ENCODE measurements at places on chromosomes 13 and 19.

- DNase-seq = no peak
Observed at GRCh38 chr13:110350509-110350908, 43.4 kb downstream of the COL4A2 start.

- DNase-seq = no peak
Observed at GRCh38 chr19:32197896-32198882, 147.2 kb upstream of the ZNF507 start.

GRCh38 chr19:34669305-34669704 is 7.7 kb downstream of the SCGB2B2 start:
- no peak for DNase-seq

GRCh38 chr13:49040872-49041271 is 65.2 kb downstream of the FNDC3A start:
- no peak for DNase-seq

- no peak for DNase-seq
Observed at GRCh38 chr19:56117376-56117884, 3.7 kb downstream of the ZNF787 start.

- DNase-seq = no peak
Observed at GRCh38 chr13:81021284-81021840, 680.4 kb upstream of the SPRY2 start.

DNA sequence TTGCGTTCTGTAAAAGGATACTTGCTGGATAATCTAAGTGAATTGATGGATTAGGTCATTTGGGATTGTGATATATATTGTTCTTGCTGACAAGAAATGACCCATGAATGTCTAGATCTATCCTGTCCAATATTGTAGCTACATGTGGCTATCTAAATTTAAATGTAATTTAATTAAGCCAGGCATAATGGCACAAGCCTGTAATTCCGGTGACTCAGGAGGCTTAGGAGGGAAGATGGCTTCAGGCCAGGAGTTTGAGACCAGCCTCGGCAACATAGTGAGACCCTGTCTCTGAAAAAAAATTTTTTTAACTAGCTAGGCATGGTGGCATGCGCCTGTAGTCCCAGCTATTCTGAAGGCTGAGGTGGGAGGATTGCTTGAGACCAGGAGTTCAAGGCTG is 39.3 kb upstream of the AKAP11 start:
- DNase-seq = no peak

DNA sequence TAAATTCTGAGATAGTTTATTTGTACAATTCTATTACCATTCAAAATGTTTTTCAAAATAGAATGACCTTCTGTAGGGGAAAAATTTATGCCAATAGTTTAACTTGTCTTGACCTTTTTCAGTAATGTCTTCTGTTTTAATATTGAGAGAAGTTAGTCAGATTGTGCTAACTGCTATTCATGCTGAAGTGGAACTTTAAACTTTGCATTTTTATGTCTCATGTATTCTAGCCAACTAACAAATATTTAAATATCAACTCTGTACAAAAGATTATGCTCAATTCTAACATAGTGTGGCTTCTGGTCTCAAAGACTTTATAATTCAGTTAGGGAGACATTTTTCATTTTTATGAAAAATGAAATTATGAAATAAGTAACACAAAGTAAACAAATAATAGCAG is 94.2 kb downstream of the WDFY2 start:
- DNase-seq = no peak

- DNase-seq = no peak
Observed at GRCh38 chr19:58181902-58182576, 822 bp upstream of the ZNF274 start.

- no peak for DNase-seq
Observed at GRCh38 chr19:39032063-39032918, at the start of gene FBXO27. Gene FBXO27, minus strand, starts transcription at chr19:39032549. Its CDS starts 322 bp downstream, at chr19:39032227.

DNA sequence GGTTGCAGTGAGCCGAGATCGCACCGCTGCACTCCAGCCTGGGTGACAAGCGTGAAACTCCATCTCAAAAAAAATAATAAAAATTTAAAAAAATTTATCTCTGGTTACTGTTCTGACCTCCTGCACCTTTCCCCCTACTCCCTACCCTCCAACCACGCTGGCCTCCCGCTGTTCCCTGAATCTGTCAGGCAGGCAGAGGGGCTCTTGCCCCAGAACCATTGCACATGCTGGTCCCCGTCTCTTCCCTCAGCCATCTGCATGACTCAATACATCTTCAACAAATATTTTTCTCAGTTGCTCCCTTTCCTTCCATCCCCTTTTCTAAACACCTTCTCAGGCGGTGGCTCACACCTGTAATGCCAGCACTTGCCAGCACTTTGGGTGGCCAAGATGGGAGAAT is 1.1 kb upstream of the FAM187B start:
- DNase-seq = no peak

GRCh38 chr19:9128171-9128570 is 1.4 kb upstream of the OR7G3 start:
- no peak for DNase-seq

- no peak for DNase-seq
Observed at GRCh38 chr19:1882089-1882785, 3.1 kb downstream of the ABHD17A start.

GRCh38 chr19:29290853-29291252 is 77.9 kb upstream of the UQCRFS1 start:
- DNase-seq = no peak

- no peak for DNase-seq
Observed at GRCh38 chr13:38519229-38519911, 167.5 kb upstream of the FREM2 start.

- peak; percentile 85 for DNase-seq
Observed at GRCh38 chr13:38262211-38262610, 87.4 kb upstream of the UFM1 start.

DNA sequence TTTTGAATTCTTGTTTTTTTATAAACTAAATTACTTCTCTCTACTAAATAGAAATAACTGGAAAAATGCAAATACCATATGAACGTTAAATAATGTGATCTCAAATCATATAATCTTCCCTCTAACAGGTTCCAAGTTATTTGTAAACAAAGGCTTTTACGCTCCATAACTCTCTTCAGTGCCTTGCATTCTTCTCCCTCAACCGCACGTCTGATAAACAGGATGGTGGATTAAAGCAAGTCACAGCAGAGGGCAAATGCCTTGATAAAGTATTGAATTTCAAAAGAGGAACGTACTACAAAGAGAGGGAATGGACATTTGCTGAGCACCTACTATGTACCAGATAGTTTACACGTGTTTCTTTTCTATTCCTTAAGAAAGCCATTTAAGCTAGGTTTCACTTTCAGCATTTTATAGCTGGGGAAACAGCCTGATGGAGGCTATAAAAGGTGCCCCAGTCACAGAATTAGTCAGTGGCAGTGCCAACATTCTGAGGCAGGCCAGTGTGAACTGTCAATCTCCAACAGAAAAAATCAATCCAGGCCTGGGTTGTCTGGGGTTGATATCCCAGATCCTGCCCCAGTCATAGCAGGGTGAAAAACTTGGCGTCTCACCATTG is 15.8 kb downstream of the MRPS31 start:
- no peak for DNase-seq

GRCh38 chr13:102017248-102017647 is 384.6 kb downstream of the FGF14 start:
- no peak for DNase-seq

- peak; percentile 47 for DNase-seq
Observed at GRCh38 chr13:94641409-94641941, 39.8 kb downstream of the GPR180 start.

DNA sequence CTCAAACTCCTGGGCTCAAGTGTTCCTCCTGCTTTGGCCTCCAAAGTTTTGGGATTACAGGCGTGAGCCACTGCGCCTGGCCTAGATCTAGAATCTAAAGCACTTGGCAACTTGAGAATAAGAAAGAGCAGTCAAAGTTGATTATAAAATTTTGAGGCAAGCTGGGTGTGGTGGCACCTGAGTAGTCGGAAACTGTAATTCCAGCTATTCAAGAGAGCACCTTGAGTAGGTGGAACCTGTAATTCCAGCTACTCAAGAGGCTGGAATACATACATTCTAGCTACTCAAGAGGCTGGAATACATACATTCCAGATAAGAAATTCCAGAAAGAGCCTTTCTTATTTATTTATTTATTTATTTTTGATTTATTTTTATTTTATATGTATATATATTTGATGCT is 8.3 kb upstream of the NAA16 start:
- no peak for DNase-seq

- DNase-seq = no peak
Observed at GRCh38 chr13:23463661-23464060, 30.2 kb upstream of the SACS start.

DNA sequence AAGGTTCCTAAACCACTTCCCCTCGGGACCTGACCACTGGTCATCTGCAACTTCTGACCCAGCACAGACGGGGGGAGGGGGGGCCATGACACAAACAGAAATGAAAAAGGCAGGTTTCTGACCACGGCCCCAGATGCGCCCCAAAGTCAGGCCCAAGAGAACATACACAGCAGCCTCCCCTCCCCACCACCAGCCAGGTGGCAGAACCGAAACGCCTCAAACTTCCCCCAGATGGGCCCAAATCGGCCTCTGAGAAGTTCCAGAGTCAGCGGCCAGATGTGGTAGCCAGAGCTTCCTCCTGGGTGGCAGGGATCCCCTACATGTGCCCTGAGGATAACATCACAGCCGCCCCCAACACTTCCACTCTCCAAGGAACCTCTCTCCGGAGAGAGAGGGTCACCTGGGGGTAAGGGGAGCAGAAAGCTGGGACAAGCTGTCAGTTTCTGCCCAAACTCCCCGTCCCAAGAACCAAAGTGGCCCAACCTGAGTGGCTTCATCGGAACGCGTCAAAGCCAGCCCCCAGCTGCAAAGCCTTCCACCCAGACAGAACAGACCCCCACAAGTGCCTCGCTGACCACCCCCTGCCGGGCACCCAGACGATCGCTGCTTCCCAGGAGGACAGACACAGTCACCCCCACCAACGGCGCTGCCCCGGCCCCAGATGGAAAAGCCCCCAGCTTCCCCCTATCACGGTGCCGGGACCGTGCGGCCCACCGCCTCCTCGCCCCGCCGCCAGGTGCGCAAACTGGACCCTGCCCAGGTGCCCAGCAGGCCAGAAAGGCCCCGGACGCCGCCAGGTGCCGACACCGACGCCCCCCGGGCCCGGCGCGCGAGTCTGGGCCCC is 800 bp downstream of the ELL start:
- DNase-seq = no peak

DNA sequence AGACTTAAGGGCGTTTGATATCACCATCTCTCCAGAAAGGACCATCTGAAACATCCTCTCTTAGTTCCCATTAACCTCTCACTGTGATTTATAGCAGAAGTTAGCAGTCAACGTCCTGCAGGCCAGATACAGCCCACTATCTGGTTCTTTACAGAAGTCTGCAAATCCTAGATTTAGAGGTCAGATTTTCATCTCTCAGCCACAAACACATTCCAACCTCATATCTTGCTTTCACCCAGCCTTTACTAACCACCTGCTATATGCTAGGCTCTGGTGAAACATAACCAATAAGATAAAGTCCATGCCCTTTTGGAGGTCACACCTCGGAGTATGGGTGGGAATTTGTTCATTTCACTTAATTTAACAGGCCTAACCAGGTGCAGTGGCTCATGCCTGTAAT is 76.8 kb upstream of the CACNA1A start:
- DNase-seq = no peak

DNA sequence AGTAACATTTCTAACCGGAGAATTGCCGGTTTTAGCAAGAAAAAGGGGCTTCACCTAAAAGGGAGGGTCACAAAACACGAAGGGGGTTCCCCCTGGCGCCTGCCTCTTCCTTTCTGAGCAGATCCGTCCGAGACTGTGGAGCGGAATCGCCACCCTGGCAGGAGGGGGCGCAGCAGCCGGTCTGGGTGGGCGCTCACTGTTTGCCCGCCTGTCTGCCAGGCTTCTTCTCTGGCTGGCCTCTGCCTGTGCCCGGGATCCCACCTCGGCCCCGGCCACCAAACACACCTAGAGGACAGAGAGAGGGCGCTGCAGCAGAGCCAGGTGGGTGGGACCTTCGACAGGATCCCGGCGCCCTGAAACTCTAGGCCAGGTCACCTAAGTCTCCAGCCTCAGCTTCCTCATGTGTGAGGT is 15.6 kb downstream of the LSM4 start:
- no peak for DNase-seq

DNA sequence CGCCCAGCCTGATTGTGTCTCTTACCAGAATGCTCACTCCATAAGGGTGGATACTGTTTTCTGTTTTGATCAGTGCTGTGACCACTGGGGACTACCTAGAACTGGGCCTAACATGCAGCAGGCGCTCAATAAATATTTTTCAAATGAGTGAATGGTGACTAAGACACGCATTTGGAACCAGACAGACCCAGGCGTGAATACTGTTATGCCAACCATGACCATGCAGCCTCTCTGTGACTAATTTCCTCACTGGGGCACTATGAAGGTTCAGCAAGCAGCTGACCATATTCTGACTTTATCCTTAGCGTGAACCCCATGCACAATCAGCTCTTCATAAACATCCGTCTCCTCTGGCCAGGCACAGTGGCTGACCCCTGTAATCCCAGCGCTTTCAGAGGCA is 13.0 kb upstream of the SPC24 start:
- DNase-seq = peak; percentile 28

DNA sequence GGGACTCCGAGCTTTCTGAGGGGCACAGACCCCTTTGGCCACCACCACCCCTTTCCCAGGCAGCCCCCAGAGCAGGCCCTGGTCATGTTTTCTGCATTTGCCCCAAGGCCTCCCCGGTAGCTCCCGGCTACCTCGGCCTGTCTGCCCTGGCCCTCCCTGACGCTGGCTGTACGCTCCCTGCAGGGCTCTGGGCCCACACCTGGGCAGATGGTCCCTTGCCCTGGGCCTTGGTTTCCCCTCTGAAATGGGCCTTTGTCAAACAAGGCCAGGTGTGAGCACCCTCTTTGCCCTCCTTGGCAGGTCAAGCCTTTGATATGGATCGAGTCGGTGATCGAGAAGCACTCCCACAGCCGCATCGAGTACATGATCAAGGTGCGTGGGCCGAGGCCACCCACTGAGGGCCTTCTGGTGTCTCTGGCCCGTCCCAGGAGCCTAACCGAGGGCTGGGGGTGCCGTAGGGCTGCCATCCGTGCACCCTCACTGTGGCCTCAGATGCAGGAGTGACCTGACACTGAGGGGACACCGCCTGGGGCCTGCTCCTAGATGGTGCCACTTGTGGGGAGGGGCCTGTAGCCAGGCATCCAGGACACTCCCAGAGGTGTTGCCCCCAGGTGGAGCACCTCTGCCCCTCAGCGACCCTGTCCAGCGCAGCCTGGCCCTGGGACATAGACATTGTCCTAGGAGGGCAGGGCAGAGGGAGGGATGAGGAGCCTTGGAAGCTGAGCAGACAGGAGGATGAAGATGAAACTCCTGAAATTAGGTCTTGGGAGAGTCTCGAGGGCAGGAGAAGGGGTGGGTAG is 30.3 kb downstream of the AP1M1 start:
- no peak for DNase-seq

DNA sequence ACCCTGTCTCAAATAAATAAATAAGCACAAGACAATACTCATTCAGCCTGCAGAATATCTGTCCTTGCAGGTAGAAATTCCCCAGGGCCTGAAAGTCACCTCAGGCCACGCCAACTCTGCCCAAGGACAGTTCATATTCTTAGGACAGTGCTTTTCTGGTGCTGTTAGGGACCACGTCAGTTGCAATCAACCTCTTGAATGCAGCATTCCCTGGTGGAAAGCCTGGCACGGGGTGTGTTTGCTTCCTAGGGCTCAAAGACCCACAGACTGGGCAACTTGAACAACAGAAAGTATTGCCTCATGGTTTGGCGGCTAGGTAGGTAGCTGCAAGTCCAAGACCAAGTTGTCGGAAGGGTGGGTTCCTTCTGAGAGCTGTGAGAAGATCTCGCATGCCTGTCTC is 160.3 kb downstream of the KCTD15 start:
- DNase-seq = no peak

GRCh38 chr13:33480561-33480960 is 195.0 kb upstream of the STARD13 start:
- peak; percentile 23 for DNase-seq
